Small intestine (tissue), 16 donors: ENCODE measurements at places on chromosomes 6 and 20. TPM values are rescaled to one million over a fixed set of nuclear protein-coding genes. Genes with fewer than 3 reads are reported as not detected.

SLC35F1 gene
- 1.0 TPM for polyA plus RNA-seq

HLA-DMB gene
- polyA plus RNA-seq: 60.5 TPM

RNF114 gene
- polyA plus RNA-seq: 51.2 TPM

PBOV1 gene
- not detected for polyA plus RNA-seq

ABCC10 gene
- polyA plus RNA-seq: 21.3 TPM

MROH8 gene
- polyA plus RNA-seq: 0.79 TPM

CLIC5 gene
- 19.5 TPM for polyA plus RNA-seq

MAPK13 gene
- 95.5 TPM for polyA plus RNA-seq

GLP1R gene
- not detected for polyA plus RNA-seq

ENPP1 gene
- 1.3 TPM for polyA plus RNA-seq

- no peak for DNase-seq
Measured at GRCh38 chr6:34324738-34325444, 67.6 kb downstream of the NUDT3 start.

- DNase-seq: no peak
Measured at GRCh38 chr20:32362901-32363364, 4.8 kb downstream of the ASXL1 start.

- peak; percentile 32 for DNase-seq
Measured at GRCh38 chr20:56893226-56893917, 264.3 kb downstream of the TFAP2C start.

DNA sequence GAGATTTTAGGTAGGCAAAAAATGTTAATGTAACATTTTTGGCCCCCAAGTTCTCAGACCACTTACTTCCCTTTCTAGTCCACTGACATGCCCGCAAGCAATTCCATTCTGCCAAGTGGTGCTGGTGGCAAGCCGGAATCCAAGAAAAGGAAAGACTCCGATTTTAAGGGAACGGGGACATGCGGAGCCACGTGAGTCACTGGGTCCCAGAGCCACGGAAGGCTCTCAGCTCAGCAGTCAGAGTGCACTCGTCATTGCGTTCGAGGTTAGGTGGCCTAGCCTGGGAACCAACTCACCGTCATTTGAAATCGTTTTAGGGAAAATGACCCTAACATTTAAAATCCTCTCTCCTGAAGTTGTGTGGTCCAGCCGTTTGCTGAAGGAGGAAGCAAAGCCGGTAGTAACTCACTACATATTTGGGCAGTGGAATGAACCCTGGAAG lies 711 bp upstream of the SIRT5 start:
- peak; percentile 53 for DNase-seq

GRCh38 chr6:167485186-167485978 lies 160.5 kb downstream of the TTLL2 start:
- peak; percentile 46 for DNase-seq

- DNase-seq: peak; percentile 69
Measured at GRCh38 chr6:167103041-167103891, 19.6 kb upstream of the CCR6 start.

- no peak for DNase-seq
Measured at GRCh38 chr6:64912966-64913365, 794.1 kb downstream of the EYS start.

DNA sequence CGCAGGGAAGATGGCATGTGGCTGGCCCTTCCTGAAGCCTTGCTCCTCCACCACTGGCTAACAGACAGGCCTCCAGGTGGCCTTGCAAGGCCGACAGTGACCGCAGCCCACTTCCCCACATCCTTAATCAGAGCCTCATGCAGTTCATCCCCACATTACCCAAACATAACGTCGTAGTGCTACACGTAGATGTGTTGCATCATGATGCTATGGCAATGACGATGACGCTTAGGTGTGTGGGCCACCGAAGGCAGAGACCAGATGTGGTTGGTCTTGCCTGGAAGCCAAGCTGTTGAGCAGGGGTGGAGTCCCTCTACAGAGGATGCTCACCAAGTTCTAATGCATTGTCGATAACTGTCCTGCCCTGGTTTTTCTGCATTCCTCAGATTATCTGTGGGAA lies 5.6 kb downstream of the CD93 start:
- no peak for DNase-seq

- no peak for DNase-seq
Measured at GRCh38 chr6:69827276-69827893, 30.6 kb upstream of the LMBRD1 start.

DNA sequence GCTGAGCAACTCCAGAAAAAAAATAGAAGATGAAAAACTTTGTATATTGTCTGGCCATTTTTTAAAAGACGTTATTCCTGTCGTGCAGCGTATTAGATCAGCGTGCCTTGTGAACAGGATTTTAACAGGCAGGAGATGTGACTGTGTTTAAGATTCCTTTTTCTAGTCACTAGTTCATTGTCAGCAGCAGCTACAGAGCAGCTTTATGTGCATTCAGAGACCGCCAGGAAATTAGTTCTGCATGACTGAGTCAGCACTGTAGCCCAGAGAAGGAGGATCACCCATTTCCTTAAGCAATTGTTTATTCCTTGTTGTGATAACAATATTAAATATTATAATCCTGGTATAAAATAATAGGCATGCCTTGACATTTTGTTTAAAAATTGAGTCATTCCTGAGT lies 75.4 kb upstream of the ADGRB3 start:
- DNase-seq: no peak

DNA sequence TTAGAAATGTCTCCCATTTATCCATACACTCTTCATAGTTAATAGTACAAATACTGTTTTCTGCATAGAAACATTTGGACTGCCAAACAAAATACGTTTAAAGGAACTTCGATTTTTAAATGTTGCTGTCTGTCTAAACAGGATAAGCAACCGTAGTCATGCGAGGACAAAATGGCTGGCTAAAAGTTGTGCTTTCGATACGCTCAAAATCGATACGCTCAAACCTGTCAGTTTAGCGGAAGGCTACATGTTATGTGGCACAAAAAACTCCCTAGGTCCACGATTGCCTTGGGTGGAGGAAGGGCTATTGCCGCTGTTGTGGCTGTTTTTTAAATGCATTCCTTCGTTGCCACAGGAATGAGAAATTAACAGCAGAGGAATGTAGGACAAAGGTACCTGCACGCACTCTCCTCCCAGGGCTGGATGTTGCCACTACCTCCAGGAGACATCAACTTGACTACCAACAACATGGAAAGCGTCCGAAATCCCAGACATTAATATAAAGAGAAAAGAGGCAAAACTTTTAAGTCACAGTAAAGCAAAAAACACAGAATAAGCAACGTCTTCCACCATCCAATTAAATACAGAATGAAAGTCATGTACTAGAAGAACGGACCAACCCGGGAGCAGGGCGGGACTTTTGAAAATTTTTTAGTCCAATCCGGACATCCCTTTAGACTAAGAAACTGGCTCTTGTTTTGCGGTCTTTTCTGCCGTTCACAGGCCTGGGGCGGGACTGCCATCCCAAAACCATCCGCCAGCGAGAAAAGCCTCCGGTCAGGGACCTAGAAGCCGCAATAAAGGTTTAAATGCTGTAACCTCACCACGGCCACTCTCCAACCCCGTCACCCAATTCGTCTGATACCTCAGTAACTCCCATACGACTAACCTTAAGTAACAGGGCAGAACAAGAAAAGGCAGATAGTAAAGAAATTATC lies 32.2 kb upstream of the HFE start:
- DNase-seq: peak; percentile 93

DNA sequence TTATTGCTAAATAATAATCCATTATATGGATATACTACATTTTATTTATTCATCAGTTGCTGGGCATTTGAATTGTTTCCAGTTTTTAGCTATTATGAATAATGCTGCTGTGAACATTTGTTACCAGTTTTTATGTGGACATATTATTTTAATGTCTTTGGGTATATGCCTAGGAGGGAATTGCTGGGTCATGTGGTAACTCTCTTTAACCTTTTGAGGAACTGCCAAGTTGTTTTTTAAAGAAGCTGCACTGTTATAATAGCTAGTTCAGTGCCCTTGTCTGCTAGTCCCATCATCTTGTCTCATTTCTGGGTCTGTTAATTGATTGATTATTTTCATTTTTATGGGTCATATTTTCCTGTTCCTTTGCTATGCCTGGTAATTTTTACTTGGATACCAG lies 56.3 kb downstream of the FOXO3 start:
- DNase-seq: no peak

DNA sequence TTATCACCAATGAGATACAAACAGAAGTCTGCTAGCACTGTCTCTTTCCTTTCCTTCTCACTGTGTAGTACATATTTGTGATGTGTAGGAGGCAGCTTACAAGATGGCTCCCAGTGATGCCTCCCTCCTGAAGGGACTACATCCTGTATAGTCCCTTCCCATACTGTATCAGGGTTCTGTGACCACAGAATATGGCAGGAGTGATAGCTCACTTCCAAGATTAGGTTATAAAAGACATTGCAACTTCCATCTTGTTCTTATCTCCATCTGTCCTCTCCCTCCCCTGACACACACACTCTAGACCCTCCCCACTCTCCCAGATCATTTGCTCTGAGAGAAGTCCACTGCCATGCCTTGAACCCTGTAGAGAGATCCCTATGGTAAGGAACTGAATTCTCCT lies 38.0 kb downstream of the SESN1 start:
- no peak for DNase-seq

GRCh38 chr6:145225500-145225899 lies 509.8 kb downstream of the EPM2A start:
- no peak for DNase-seq

GRCh38 chr6:135921188-135921587 lies 69.7 kb downstream of the PDE7B start:
- no peak for DNase-seq

GRCh38 chr20:19628570-19629134 lies 129.4 kb upstream of the RIN2 start:
- DNase-seq: peak; percentile 79

DNA sequence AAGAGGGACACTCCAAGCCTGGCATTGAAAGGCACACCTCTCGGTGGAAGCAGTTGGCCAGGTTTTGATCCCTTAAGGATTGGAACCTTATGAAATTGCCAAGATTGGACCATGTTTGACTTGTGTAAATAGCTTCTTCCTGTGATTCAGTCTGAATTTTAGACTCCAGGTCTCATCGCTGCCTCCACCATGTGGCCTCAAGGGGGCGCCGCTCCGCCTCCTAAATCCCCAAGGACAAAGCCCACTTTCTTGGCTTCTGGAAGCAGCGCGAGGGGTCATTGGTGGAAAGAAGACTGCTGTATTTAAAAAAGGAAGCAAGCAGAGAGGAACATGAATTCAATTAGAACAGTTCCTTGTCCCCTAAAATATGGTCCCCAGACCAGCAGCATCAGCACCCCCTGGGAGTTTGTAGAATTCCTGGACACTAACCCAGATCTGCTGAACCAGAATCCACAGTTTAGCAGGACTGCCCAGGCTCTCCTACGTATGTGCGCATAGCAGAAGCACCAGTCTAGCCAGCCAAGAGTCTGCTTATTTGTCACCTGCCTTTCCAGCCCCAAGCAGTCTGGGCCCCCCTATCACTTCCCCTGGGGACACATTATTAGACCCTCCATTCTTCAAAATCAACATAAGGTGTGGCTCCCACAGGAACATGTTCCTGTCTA lies 108.5 kb downstream of the LY86 start:
- peak; percentile 74 for DNase-seq

- no peak for DNase-seq
Measured at GRCh38 chr20:1883986-1884385, 11.2 kb upstream of the SIRPA start.

GRCh38 chr6:6918216-6918983 lies 189.4 kb upstream of the RREB1 start:
- DNase-seq: no peak

DNA sequence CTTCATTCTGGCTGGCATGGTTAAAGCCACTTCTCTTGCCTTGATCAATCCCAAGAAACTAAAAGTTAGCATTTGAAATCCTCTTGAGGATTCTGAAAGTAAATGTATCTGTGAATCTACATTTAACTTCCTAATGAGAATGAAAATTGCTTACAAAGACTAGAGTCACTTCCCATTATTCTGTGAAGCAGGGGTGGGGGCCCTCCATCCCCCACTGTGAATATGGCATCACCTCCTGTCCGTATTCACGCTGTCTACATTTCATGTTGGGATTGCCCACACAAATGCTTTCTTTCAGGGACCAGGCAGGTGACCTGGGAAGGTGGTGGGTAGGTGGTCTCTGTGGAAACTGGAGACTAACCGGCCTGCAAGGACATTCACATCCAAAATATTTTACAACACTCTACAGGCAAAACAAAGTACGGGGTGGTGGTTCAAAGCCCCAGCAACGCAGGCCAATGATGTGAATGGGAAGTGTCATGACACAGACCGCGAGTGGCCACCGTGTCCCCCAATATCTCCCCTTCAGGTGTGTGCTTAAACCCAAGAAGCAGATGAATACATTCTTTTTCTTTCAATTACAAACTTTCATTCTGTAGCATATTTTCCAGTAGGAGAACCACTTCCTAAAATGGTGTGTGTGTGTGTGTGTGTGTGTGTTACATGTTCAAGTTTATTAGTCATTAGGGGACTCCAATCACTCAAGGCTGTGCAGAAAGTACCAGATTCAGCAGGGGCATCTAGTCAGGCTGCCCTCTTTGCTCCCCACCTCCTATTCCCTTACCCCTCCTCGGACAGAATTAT lies 132.2 kb downstream of the PRND start:
- no peak for DNase-seq

GRCh38 chr6:160360955-160361354 lies 12.8 kb downstream of the SLC22A3 start:
- no peak for DNase-seq

DNA sequence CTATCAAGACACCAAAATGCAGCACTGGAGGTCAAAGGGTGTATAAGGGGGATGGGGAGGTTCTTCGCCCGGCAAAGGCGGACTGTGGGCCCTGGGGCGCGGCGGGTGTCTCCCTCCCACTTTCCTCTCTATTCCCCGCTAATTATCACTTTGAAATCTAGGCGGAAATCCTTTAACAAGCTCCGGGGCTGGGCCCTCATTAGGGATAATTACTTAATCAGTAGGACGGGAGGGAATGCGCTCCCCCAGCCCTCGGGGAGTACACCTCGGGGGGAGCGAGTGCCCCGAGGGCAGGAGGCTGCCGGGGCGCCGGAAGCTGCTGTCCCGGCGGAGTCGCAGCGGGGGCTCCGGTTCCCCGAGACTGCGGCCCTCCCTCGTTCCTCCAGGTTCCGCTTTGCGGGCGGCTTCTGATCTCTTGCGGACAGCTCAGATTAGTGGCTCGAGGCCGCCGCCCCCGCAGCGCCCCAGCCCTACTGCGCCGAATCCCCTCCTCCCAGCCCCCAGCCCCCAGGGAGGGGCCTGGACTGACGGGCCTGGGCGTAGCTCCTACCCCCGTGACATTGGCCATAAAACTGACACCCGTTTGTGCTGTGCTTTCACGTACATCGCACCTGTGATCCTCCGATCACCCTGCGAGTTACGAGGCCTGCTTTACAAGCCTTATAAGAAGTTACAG lies 14.7 kb downstream of the MUCL3 start:
- DNase-seq: peak; percentile 51

DNA sequence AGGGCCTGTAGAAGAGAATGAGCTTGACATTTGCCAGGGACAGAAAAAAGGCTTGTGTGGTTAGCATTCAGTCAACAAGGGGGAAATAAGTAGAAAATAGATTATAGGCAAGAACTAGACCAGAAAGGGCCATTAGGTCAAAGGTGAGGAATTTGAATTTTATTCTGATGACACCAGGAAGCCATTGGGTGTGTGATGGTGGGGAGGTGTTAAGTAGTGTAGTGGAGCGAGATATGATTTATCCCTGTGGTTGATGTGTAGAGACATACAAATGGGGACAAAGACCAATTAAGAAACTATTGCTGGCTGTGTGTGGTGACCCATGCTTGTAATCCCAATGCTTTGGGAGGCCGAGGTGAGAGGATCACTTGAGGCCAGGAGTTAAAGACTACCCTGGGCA lies 11.0 kb downstream of the DSTN start:
- no peak for DNase-seq

GRCh38 chr6:159880412-159880975 lies 10.3 kb upstream of the MAS1 start:
- DNase-seq: no peak
